ENCODE measurements at places on chromosomes 5 and 9.

- DNase-seq: no peak
These were observed at the start of gene CTXN3 for GRCh38 chr5:127649018-127649439. CTXN3 (plus strand) TSS chr5:127649082; CDS start chr5:127657522, 8,440 bp downstream.

DNA sequence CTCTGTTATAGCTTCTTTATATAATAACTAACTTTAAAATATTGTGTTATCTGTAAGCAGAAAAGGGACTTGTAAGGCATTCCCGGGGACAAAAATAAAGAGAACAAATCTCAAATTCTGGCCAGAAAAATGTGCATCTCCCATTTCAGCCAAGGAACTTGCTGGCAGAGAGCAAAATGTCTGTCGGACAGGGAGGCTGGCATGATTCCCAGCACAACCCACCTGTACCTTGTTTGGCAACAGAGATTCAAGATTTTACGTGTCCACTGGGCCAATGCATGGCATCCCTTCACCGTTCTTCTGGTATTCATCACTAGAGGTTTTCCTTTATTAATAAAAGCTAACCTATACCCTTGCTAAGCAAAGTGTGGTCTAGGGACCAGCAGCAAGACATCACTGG lies 566.6 kb downstream of the PSAT1 start:
- DNase-seq: no peak

DNA sequence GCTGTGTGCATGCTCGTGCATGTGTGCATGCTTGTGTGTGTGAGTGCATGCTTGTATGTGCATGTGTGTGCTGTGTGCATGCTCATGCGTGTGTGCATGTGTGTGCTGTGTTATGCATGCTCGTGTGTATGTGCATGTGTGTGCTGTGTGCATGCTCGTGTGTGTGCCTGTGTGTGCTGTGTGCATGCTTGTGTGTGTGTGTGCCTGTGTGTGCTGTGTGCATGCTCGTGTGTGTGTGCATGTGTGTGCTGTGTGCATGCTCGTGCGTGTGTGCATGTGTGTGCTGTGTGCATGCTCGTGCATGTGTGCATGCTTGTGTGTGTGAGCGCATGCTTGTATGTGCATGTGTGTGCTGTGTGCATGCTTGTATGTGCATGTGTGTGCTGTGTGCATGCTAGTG lies 30.3 kb upstream of the SH3PXD2B start:
- no peak for DNase-seq

DNA sequence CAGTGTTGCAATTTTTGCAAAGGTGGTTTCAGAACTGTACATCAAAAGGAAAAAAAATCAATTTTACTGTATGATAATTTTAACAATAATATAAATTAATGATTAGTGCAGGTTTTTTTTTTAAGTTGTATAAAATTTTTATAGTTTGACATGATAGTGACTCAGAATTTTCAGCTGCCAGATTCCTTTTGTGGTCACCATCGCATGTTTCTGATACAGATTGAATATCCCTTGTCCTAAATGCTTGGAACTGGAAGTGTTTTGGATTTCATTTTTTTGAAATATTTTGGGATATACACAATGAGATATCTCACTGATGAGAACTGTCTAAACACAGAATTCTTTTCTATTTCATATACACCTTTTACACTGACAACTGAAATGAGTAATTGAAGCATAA lies 361.3 kb downstream of the RAB3C start:
- no peak for DNase-seq

DNA sequence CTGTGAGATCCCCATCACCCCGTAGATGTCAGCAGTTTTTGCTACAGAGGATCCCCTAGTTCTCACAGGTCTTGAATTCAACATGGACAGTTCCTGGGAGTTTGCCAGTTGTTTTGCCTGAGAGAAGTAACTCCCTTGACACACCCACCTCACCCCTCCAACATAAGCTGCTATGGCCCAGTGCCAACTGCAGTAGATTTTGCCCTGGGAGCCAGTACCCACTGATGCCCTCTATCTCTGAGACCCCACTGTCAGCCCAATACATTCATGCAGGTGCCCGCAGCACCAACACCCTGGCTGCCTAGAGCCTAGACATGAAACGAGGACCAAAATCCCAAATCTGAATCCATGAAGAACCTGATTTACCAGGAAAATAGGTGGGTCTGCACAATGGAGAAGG lies 583.9 kb upstream of the CTNND2 start:
- no peak for DNase-seq

- no peak for DNase-seq
These were observed 17.5 kb downstream of the TGFBI start for GRCh38 chr5:136046246-136046645.

GRCh38 chr9:121449786-121450185 lies 49.9 kb downstream of the GGTA1 start:
- DNase-seq: no peak

GRCh38 chr5:132132138-132132537 lies 58.5 kb downstream of the CSF2 start:
- DNase-seq: no peak

DNA sequence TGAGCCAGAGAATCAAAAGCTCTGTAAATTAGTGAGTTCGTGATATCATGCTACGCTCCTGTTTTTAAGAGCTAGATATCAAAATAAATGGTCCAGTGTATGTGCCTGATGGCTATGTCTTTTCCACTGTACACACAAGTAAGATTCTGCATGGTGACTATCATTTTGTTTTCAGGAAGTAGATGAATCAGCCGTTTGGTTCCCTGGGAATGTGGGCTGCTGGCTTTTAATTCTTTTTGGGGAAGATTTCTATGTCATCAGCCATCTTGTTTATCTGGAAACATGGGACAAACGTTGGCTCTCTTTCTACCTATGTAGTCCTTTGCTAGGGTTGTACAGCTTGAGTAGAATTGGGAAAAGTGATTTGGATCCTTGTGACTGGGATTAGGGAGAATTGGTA lies 126.7 kb downstream of the GRIA1 start:
- no peak for DNase-seq

DNA sequence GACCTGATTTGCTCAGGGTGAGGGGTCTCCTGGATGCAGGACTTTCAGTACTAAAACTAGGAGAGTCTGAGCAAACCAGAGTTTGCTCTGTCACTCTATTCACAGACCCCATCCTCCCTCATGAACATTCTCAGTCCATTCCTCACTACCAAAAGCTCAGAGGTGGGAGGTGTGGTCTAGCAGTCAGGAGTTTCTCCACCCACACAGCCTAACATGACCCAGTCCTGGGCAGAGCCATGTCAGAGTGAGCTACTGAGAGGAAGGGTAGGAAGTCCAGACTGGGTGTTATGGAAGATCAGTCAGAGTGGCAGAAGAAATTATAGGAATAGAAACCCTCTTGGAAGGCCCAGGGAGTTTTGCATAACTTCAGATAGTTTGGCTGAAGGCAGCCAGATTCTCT lies 113.3 kb upstream of the GRAMD2B start:
- no peak for DNase-seq

GRCh38 chr9:5043381-5043780 lies 58.3 kb downstream of the JAK2 start:
- no peak for DNase-seq

DNA sequence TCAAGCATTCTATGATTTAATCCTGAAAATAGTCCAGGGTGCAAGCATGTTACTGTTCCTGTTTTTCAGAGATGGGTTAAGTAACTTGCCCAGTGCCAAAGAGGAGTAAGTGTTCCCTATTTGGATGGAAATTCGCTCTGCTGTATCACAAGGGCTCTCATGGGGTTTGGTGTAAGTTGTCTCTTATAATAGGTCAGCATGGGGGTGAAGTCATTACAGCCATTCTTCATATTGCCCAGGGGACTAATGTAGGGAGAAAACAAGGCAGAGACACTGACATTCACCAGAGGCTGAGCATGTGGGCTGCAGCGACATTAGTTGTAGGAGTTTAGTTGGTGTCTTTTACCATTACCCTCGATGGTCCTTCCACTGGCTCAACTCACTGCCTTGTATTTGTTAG lies 142.1 kb upstream of the GLRA1 start:
- DNase-seq: no peak

DNA sequence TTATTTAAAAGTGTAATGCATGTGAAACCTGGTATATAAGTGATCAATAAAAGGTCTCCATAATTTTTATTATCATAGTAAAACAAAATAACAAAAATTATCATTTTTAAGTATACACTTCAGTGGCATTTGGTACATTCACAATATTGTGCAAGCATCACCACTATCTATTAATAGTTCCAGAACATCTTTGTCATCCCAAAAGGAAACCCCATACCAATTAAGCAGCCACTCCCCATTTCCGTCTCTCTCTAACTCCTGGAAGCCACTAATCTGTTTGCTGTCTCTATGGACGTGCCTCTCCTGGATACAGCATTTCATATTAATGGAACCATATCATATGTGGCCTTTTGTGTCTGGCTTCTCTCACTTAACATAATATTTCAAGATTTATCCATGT lies 7.6 kb downstream of the OLFML2A start:
- no peak for DNase-seq

- no peak for DNase-seq
These were observed 48.4 kb upstream of the EPB41L4B start for GRCh38 chr9:109369285-109369684.

DNA sequence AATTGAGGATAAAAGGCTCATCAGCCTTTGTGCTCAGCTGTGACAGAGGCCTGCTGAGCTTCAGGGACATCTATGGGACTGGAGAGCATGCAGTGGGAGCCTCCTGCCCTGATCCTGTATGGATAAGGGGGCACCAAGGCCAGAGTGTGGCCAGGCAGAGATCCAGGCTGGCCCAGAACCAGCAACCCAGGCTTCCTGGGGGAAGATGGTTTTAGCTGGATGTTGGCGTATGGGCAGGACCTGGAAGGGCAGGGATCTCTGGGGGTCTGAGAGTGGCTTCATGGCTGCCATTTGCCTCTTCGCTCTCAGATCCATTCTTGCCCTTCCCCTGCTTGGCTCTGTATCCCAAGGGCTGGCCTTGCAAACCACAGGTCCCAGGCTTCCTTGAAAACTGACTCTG lies 169.9 kb downstream of the MACROH2A1 start:
- no peak for DNase-seq

DNA sequence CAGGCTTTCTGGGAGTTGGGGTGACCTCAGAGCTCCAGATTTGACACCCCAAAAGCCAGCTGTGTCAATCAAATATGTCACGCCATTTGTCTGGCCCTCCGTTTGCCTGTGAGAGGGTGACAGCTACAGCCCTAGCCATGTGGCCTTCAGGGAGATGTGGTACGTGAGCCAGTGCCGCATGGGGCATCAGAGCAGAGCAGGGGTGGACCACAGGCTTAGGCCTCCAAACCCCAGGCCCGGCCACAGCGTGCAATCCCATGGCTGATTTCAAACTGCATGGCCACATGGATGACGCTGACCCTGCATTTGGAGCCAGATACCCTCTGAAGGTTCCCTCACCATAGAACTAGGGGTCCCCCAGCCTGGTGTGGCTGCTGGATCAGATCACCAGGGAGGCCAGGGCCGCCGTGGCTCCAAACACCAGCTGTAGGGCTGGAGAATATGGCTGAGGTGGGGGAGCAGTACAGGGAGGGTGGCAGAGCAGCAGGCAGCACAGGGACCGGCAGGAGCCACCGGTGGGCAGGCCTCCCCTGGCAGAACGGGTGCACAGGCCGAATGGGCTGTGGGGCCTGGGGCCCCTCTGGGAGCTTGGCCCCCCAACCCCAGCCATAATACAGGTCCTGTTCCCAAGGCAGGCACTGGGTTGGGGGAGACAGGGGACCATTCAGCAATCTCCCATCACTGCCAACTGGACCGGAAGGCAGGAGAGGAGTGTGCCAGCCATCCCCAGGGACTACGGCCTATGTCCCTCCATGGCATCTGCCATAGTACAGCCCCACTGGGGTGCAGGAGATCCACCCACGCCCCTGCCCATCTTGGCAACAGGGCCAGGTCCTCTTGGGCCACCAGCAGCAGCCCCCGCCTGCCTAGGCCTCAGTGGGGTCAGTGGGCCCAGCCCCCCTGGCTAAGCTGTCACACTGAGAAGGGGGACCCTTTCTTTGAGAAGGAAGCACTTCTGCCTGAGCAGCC lies 1.5 kb downstream of the SAPCD2 start:
- DNase-seq: peak; percentile 11

GRCh38 chr9:36029765-36030528 lies 6.8 kb upstream of the RECK start:
- no peak for DNase-seq

DNA sequence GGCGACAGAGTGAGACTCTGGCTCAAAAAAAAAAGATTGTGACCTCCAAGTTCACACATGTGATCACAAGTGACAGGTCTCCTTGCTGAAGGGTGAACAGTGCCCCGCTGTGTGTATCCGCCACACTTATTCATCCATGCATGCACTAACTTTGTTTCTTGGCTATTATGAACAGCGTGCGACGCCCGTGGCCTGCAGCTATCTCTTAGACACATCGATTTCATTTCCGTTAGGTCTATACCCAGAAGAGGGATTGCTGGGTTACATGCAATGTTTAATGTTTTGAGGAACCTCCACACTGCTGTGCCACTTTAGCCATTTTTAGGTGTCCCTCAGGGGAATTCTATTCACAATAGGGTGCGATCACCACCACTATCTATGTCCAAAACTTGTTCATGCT lies 12.1 kb upstream of the EGFL7 start:
- DNase-seq: no peak

DNA sequence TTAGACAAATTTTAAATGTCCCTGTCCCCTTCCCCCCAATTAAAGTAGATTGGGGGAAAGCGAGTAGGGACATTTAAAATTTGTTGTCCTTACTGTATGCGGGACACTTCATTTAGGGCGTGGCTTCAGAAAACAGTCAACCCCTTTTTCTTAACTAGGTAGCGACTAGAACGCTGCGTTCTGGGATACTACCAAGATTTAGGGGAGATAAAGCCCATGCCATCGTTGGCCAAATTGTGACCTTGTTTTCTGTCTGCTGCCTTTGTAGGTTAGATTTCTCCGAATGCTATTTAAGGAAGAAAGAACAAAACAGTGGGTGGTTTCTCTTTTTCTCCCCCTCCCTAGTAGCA lies 1.2 kb downstream of the CKS2 start:
- no peak for DNase-seq

- no peak for DNase-seq
These were observed 92.8 kb downstream of the CAVIN4 start for GRCh38 chr9:100670719-100671118.

Measured in transverse colon (tissue), 4 donors.